ENCODE measurements at places on chromosomes 7 and 10.

GRCh38 chr10:93941606-93942005 lies 47.8 kb downstream of the SLC35G1 start:
- no peak for DNase-seq

- DNase-seq: no peak
These were observed 470.8 kb upstream of the ZMIZ1 start for GRCh38 chr10:78597796-78598555.

GRCh38 chr7:117872561-117873309 lies 506 bp downstream of the CTTNBP2 start:
- DNase-seq: peak; percentile 16

- DNase-seq: no peak
These were observed 4.3 kb downstream of the RAMP3 start for GRCh38 chr7:45161842-45162241.

GRCh38 chr10:102117391-102118159 lies 2.6 kb downstream of the LDB1 start:
- peak; percentile 94 for DNase-seq

DNA sequence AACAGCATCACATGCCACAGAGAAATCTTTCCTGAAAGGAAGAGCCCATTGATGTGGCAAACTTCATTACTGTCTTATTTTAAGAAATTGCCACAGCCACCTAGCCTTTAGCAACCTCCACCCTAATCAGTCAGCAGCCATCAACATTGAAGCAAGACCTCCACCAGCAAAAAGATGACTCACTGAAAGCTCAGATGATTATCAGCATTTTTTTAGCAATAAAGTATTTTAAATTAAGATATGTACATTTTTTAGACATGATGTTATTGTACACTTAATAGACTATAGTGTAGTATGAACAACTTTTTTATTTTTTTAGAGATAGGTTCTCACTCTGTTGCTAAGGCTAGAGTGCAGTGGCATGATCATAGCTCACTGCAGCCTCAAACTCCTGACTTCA lies 14.8 kb downstream of the STEAP1B start:
- no peak for DNase-seq

DNA sequence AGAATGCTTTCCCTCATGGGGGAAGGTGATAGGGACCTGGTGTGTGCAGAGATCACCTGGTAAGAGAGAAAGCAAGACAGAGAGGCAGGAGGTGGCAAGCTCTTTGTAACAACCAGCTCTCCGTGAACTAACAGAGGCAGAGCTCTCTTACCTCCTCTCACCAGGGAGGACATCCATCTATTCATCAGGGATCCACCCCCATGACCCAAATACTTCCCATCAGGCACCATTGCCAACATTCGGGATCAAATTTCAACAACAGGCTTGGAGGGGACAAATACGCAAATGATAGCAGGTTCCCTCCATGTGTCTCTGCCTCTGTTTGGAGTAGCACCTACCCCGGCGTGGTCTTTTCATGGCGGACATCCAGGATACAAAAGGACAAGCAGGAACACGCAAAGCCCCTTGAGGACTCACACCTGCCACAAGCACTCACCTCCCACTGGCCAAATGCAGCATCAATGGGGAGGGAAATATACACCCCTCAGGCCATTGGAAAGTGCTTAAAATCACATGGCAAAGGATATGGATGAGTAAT lies 431.2 kb upstream of the AUTS2 start:
- no peak for DNase-seq

DNA sequence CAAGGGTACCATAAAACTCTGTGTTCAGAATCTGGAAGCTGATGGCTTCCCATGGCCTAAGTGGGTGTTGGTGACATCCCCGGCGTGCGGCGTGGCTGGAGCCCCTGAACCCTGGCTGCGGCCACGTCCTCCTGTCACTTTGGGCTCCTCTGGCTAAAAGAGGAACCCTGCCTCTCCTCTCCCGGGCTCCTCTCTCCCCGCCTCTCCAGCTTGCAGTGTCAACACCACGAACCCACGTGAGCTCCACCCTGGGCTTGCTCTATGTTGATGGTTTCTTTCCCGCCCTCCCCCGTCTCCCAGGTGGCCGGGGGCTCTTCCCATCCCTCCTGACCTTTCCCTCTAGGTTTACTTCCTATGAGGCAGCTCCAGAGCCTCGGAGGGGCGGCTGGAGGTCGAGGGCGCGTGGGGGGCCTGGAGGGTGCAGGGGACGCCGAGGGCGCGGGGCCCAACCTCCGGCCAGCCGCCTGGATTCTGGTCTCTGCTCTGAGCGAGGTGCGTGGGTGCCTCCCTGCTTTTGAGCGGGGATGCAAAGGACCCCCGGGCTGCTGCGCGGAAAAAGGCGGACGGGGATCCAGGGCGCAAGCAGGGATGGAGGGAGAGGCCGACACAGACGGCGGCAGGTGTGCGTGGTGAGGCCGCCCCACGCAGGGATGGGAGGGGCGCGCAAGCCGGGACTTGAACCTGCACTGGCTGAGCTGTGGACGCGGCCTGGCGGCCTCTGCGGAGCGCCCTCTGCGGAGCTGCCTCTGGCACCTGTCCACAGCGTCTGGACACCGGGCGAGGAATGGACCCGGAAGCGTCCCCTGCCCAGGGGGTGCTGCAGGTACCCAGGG lies 115.5 kb upstream of the DIP2C start:
- no peak for DNase-seq

DNA sequence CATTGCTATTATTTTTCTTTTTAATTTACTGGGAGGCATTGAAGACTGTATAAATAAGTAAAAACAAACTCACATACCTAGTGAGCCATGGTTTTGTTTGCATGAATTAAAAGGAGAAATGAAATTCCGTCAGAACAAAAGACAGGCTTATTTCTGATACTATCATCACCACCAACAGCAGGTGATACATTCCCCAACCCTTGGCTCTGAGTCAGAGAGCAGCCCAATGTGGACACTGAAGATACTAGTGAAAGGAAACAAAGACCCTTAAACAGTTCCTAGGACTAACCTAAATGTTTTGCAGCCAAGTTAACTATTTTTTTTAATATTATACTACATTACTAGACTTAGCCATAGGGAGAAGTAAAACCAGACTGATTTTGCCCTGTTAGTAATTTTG lies 31.6 kb downstream of the CHRM2 start:
- no peak for DNase-seq

DNA sequence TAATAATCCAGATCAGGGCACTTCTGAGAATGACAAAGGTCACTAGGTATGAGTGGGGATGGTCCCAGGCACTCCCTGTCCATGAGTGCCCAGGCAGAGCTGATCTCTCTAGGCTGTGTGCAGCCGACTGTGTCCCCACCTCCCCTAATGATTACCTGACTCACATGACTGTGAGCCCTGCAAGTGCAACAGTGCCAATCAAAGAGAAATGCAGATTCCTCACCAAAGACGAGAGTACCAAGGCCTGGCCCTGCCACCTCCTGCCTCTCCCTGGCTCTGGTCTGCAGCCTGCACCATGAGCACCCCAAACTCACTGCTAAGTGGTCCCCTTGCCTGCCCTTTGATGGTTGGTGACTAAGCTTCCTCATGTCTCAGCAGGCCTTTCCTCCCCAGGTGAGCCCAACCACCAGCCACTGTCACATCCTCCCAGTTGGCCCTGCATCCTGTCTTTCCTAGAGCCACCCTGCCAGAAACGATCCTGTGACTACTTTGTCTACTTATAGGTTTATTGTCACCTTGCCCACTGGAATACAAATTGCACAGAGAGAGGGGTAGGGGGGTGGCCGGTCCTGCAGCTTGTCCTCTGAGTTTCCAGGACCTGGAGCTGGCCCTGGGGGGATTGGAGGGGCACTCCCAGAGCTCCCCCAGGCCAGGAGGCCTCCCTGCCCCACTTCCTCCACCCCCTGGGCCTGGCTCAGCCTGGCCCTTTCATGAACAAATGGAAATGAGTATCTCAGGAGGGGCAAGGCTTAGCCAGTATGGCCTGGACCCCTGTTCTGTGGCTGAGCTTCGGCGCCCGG lies 22.4 kb upstream of the GDF10 start:
- no peak for DNase-seq

GRCh38 chr10:35614312-35614711 lies 9.2 kb downstream of the GJD4 start:
- no peak for DNase-seq

DNA sequence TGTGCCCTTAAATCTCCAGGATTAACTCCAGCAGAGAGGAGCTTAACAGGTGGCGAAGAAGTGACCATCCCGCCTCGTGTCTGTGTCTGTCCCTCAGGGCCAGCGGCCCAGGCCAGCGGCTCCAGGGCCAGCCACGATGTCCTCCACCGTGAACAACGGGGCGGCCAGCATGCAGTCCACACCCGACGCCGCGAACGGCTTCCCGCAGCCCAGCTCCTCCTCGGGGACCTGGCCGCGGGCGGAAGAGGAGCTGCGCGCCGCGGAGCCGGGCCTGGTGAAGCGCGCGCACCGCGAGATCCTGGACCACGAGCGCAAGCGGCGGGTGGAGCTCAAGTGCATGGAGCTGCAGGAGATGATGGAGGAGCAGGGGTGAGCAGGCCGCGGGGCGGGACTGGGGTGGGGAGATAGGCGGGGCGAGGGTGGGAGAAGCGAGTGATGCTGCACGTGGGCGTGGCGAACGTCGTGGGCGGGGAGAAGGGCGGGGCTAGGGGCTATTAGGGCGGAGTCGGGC lies 33.3 kb downstream of the SRRM3 start:
- peak; percentile 81 for DNase-seq

DNA sequence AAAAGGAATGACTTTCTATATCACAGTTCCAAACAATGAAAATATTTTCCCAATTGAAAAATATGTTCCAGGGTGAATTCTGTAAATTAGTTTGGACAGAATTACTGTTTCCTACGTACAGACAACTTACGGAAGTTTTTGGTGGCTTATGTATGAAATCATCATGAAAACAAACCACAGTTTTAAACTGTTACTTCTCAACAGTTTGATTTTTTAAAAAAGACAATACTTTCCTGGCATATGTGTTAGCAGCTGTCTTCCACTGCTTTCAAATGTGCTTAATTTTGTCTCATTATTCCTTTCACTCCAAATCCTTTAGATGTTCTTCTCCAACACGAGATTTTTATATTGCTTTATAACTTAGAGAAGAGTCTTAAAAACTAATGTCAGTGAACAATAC lies 56.2 kb downstream of the SEMA3A start:
- no peak for DNase-seq

DNA sequence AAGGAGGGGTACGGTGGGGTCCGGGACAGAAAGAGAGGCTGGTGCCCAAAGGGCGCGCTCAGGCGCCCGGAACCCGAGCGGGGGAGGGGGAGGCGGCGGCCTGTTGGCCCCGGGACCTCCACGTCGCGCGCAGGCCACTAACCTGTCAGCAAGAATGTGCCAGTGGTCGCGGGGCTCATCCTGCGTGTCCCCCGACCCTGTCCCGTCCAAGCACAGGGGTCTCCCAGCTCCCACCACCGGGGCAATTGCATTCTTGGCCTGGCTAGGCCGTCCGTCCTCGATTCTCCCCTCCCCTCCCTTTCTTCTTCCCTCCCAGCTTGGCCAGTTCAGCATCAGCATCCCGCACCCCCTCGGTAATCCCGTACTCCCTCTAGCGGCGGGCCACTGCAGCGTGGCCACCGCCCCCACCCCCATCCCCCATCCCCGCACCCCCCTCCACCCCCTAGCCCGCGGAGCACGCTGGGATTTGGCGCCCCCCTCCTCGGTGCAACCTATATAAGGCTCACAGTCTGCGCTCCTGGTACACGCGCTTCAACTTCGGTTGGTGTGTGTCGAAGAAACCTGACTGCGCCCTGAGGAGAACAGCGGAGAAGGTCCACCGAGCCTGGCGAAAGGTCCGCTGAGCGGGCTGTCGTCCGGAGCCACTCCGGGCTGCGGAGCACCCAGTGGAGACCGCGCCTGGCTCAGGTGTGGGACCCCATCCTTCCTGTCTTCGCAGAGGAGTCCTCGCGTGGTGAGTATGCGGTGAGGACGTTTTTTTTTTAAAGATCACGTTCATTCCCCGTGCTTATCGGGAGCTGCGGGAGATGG lies at the start of gene SGCE:
Gene SGCE, minus strand, starts transcription at position 286 of the 810 bp plus-strand sequence. Its CDS starts 35 bp downstream, at position 251.
- peak; percentile 3 for DNase-seq

GRCh38 chr10:78357141-78358063 lies 323.7 kb downstream of the RPS24 start:
- no peak for DNase-seq

- DNase-seq: no peak
These were observed 177.1 kb downstream of the EVX1 start for GRCh38 chr7:27419581-27420177.

DNA sequence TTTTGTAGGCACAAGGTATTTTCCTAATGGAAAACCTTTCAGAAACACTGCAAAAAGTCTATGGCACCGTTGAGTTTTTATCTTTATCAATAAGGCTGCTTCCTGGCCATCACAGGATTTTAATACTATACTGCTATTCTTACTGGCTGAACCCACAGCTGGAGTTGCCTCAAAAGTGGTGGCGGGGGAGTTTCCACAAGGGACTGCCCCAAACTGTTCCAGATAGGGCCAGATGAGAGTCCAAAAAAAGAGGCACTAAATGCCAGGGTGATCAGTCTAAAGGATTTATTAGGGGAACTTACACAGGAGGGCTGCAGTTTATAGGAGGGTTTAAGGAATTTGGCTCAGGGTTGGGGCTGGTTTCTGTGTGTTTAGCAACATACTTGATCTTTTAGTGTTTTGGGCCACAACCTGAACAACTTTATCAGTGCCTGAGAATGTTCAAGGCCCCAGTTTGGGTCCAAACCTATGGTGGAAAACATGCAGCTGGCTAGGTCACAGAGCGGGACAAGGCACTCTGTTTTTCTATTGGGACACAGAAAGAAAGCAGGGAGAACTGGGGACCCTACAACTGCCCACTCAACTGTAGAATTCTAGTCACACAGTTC lies 41.4 kb downstream of the STAM start:
- DNase-seq: no peak

DNA sequence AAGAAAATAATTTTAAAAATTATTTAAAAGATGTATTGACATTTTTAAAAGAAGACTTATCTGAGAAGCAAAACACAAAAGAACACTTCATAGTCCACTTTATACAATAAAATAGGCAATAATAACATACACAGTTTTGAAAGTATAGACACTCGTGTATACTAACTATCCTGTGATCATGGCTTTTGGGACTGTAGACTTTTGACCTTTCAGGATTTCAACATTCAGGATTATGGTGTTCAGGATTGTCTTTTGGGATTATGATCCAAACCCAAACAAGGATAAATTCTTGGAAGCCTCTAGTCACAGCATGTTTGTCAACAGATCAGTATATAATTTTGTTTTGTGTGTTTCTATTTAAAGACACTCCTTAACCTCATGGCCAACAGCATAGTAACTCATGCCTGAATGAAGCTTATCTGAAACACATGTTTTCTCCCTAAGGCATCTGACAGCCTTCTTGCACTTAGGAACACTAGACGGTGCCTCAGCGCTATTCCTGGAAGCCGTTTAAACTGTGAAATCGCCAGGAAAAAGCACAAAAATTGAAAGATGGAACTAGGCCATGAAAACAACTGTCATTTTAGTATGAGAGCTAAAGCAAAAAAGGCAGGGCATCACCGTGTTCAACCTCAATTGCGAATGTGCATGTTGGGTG lies 29.9 kb downstream of the GSAP start:
- no peak for DNase-seq

- no peak for DNase-seq
These were observed 263.0 kb upstream of the ZWINT start for GRCh38 chr10:56624082-56624481.
